ENCODE measurements at places on chromosomes 2 and 18. TPM values are rescaled to one million over a fixed set of nuclear protein-coding genes. Genes with fewer than 3 reads are reported as not detected.

- H3K4me3 ChIP-seq: no peak overlapping the region
- H3K27ac ChIP-seq: no peak overlapping the region
- H3K36me3 ChIP-seq: no peaks in the 10 kb centered on the region
- DNase-seq: no peak
These were observed 214.4 kb upstream of the LRATD1 start for GRCh38 chr2:14418115-14418514.

DNA sequence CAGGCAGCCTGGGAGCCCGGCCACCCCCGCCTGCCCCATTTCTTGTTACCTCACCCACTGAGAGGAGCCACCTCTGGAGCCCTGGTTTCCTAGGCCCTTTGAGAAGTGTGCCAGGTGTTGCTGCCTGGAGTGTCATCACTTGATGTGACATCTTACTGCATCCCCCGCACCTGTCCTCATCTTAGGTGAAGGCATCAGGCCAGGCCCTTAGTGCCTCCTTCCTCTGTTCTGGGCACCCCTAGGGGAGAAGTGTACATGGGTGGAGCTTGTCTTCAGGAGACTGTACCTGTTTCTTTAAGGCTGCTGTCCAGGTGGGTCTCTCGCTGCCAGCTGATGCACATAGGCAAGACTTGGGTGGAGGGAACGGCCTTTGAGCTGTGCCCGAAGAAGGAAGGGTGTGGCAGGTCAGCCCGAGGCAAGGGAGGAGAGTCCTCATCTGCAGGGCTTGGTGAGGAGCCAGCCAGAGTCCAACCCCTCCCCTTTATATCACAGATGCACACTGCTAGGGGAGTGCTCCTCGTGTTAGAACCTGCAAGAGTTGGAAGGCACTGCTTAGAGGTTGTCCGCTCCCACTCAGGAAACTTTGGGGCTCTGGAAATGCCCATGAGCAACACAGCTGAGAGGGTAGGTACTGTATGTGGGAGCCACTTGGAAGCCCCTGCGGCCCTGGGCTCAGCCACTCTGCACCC, 45.9 kb downstream of the NCK2 start:
- no peaks in the 10 kb centered on the region for H3K27me3 ChIP-seq
- H3K4me1 ChIP-seq: peaks cover 31% of the 10 kb centered on the region
- no peak overlapping the region for H3K4me3 ChIP-seq
- no peak for DNase-seq

DNA sequence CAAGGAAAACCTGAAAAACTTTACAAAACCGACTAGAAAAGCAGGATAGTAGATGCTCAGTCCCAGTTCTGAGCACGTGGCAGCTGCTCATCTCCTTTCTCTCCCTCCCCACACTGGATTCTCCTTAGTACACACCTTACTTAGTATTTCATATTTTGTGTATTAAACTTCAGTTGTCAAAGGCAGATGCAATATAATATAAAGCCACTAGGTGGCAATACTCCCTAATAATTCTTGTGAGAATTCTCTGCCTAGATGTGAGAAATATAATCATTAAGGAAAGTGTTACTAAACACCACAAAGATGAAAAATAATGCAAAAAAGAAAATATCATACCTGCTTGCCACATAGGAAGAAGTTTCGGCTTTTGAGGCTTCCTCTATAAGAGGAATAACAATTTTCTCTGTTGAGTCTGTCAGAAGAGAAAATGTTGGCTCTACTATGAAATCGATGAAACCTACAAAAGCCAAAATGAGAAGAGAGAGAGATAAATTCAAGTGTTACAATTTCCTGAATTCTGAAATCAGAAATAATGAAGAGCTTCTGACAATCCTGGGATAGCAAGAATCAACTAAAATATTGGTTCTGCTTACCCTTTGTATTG, 200.6 kb downstream of the PPP1R1C start:
- H3K4me3 ChIP-seq: no peak overlapping the region
- no peak overlapping the region for H3K27ac ChIP-seq
- no peaks in the 10 kb centered on the region for H3K4me1 ChIP-seq
- no peaks in the 10 kb centered on the region for H3K36me3 ChIP-seq
- peak; percentile 85 for DNase-seq

GRCh38 chr2:113876503-113877387, 13.1 kb upstream of the ACTR3 start:
- DNase-seq: no peak
- no peak overlapping the region for H3K4me3 ChIP-seq
- H3K4me1 ChIP-seq: peaks cover 7% of the 10 kb centered on the region
- H3K27me3 ChIP-seq: no peaks in the 10 kb centered on the region
- H3K36me3 ChIP-seq: no peaks in the 10 kb centered on the region

DNA sequence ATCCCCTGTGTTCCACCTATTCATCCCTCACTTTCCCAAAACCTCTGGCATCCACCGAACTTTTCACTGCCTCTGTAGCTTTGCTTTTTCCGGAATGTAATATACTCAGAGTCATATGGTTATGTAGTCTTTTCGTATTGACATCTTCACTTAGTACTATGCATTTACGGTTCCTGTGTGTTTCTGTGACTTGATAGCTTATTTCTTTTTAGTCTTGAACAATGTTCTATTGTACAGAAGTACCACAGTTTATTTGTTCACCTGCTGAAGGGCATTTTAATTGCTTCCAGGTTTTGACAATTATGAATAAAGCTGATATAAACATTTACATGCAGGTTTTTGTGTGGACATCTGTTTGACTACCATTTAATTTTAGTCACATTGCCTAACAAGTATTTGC, 154.7 kb upstream of the DOK6 start:
- H3K27me3 ChIP-seq: no peaks in the 10 kb centered on the region
- no peaks in the 10 kb centered on the region for H3K36me3 ChIP-seq
- no peaks in the 10 kb centered on the region for H3K4me1 ChIP-seq
- no peak for DNase-seq

DNA sequence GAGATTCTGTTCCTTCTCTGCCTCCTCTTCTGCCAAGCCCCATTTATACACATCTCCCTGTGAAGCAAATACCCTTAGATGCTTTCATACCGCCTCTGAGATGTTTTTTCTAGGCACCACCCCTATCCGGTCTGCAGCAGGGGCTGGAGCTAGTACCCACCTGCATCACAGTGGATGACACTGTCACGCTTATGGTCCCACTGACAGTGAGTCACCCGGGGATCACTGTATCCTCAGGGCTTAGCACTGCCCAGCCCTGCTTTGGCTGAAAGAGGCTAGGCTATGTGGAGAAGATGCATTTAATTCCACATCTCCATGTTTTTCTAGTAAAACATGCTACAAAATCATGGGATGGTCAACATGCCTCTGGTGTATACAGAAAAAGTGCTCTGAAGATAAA, 9.9 kb downstream of the FABP1 start:
- H3K27ac ChIP-seq: no peak overlapping the region
- H3K4me3 ChIP-seq: no peak overlapping the region
- H3K4me1 ChIP-seq: no peaks in the 10 kb centered on the region
- no peak for DNase-seq

DNA sequence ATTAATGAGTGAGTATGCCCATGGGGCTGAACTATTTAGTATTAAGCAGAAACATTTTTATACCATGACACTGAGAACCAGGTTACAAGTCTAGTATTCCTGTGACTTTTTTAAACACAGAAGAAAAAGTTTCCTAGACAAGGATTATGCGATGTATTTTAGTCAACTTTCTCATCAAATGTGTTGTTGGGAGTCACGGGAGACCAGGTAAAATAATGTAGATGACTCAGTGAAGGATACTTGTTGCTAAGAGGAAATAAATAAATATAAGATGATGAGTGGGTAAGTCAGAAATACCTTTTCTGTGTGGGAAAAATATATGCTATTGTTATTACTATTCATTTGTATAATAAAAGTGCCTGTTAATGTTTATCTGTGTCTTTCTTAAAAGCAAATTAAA, 23.4 kb downstream of the MBD5 start:
- H3K36me3 ChIP-seq: no peaks in the 10 kb centered on the region
- DNase-seq: no peak
- no peak overlapping the region for H3K27ac ChIP-seq
- no peaks in the 10 kb centered on the region for H3K4me1 ChIP-seq
- H3K27me3 ChIP-seq: no peaks in the 10 kb centered on the region
- no peak overlapping the region for H3K4me3 ChIP-seq

GRCh38 chr2:152505495-152505906, 170.5 kb downstream of the FMNL2 start:
- H3K36me3 ChIP-seq: no peaks in the 10 kb centered on the region
- no peak overlapping the region for H3K27ac ChIP-seq
- H3K27me3 ChIP-seq: no peaks in the 10 kb centered on the region
- H3K4me3 ChIP-seq: no peak overlapping the region
- peaks cover 8% of the 10 kb centered on the region for H3K4me1 ChIP-seq

DNA sequence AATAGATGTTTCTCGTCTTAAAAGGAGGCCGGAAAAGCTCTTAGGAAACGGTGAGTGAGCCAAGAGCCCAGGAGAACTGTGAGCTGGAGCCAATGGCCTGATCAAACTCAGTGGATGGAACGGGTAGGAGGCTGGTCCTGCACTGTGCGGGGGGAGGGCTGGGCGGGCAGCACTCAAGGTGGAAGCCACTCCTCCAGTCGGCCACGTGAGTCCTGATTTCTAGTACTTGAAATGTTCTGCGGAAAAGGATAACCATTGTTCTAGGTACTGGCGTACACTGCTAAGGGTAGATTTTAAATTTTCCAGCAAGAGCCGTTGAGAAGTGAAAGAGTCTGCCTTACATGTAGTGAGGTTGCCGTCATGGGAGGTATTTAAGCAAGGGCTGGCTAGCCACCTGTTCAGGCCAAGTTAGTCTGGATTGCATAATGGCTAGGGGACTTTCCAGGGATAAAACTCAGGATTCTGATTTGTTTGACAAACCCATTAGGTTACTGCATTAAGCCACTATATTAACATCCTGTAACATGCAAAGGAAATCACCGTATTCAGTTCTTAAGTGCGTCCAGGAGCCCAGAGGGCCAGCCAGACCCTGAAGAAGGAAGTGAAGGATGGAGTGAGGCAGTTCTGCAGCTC, 51.3 kb upstream of the ODC1 start:
- H3K4me1 ChIP-seq: peaks cover 19% of the 10 kb centered on the region
- H3K27me3 ChIP-seq: peaks cover 2% of the 10 kb centered on the region
- DNase-seq: no peak
- H3K36me3 ChIP-seq: no peaks in the 10 kb centered on the region
- no peak overlapping the region for H3K27ac ChIP-seq
- H3K4me3 ChIP-seq: no peak overlapping the region

DNA sequence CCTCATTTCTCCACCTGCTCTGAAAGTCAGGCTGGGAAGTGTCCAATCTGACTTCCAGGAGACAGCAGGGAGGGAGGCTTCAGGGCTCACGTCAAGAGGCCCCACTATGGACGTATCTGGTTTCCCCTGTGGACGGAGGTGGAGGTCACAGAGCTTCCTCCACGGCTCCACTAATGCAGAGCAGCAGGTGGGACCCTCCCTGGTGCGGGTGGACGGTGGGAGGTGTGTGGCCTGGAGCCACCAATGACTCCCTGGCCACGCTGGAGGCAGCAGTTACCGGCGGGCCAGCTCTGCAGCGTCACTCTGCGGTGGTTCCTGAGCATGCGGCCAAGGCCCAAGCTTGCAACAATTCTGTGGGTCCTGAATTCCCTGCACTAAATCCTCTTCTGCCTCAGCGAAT, 9.0 kb downstream of the CRACDL start:
- DNase-seq: no peak
- peaks cover 4% of the 10 kb centered on the region for H3K4me1 ChIP-seq
- no peak overlapping the region for H3K27ac ChIP-seq
- H3K27me3 ChIP-seq: no peaks in the 10 kb centered on the region

- no peak overlapping the region for H3K4me3 ChIP-seq
- H3K36me3 ChIP-seq: peaks cover 85% of the 10 kb centered on the region
- H3K4me1 ChIP-seq: no peaks in the 10 kb centered on the region
These were observed 62.5 kb downstream of the HDLBP start for GRCh38 chr2:241252778-241253475.

- no peaks in the 10 kb centered on the region for H3K27me3 ChIP-seq
- H3K27ac ChIP-seq: peak overlapping the region; percentile 22
- H3K4me1 ChIP-seq: no peaks in the 10 kb centered on the region
- H3K4me3 ChIP-seq: no peak overlapping the region
- no peak for DNase-seq
- no peaks in the 10 kb centered on the region for H3K36me3 ChIP-seq
These were observed 131.2 kb downstream of the THADA start for GRCh38 chr2:43464590-43464989.

DNA sequence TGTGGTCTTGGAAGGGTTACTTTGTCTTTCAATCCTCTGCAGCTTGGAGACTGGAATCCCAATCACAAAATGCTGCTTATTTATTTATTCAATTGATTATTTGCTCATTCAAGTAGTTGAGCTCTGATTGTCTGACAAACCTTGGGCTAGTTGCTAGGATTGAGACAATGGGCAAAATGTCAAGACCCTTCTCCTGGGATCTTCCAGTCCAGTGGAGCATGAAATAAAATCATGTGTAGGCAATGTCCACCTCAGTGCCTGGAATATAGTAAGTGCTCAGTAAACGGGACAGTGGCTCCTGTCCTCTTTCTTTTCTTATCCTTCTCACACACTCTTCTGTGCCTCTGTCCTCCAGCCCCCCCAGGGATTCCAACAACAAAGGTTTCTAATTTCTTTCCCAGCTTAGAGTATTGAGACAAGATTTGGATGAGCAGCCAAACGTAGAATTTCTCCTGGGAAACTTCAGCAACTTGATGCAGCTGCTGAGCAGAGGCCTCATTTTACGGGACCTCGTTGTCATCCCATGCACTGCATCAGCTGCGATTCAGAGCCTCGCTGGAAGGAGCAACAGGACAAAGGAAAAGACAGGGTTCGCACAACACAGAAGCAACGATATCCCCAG, 545.0 kb downstream of the SOX11 start:
- no peaks in the 10 kb centered on the region for H3K4me1 ChIP-seq
- H3K4me3 ChIP-seq: no peak overlapping the region
- no peak for DNase-seq
- H3K27me3 ChIP-seq: no peaks in the 10 kb centered on the region

GRCh38 chr2:127661072-127661649, 14.2 kb downstream of the LIMS2 start:
- H3K36me3 ChIP-seq: peaks cover 9% of the 10 kb centered on the region
- peak overlapping the region; percentile 71 for H3K27ac ChIP-seq
- peaks cover 29% of the 10 kb centered on the region for H3K4me1 ChIP-seq

GRCh38 chr18:56003009-56003719, 415.2 kb upstream of the TCF4 start:
- no peaks in the 10 kb centered on the region for H3K36me3 ChIP-seq
- H3K27ac ChIP-seq: peak overlapping the region; percentile 22
- H3K4me1 ChIP-seq: peaks cover 11% of the 10 kb centered on the region
- H3K27me3 ChIP-seq: no peaks in the 10 kb centered on the region
- H3K4me3 ChIP-seq: no peak overlapping the region

DNA sequence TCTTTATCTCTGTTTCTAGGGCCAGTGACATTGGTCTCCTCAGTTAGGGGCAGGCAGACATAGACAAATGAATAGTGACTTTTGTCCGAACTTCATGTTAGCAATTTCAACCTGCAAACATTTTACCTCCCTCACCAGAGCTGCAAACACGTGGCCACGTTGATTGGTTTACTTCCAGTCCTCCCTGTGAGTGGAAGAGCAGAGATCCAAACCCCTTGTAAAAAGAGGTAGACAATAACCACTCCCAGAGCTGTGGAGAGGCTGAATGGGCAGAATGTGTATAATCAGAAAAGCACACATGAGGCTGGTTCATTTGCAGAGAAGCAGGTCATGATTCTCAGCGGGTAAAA, 31.1 kb downstream of the CTIF start:
- peaks cover 32% of the 10 kb centered on the region for H3K4me1 ChIP-seq
- H3K27me3 ChIP-seq: no peaks in the 10 kb centered on the region
- H3K36me3 ChIP-seq: peaks cover 3% of the 10 kb centered on the region
- H3K27ac ChIP-seq: no peak overlapping the region
- DNase-seq: no peak

SIX3 gene
- not detected for total RNA-seq

SEMA4C gene
- 42.9 TPM for total RNA-seq

RAB6D gene
- total RNA-seq: 0.88 TPM

PCBP1 gene
- 41.8 TPM for total RNA-seq

UXS1 gene
- total RNA-seq: 59.8 TPM

ITGAV gene
- 122 TPM for total RNA-seq

DSC1 gene
- total RNA-seq: 0.10 TPM

ATL2 gene
- 127 TPM for total RNA-seq

CGREF1 gene
- total RNA-seq: 19.0 TPM

OTOF gene
- total RNA-seq: 1.6 TPM

GLI2 gene
- total RNA-seq: 5.0 TPM
